ENCODE measurements at places on chromosomes 7 and 10.

DNA sequence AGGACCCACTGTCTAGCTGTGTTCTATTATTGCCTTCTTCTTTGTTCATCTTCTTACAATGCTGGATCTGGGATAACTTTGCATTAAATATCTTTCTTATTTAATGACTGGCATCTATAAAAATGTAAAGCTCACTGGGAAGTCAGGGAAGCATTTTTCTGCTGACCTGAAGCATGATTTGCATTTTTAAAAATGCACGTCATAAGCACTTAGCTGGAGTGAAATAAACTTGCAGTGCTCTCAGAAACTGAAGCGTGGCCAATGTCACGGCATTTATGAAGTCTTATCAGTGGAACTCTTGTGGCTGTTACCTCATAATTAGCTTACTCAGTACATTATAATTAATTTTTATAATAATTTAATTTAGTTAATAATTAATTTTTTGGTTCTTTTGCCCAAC is 59.1 kb downstream of the FRMD4A start:
- DNase-seq = no peak

DNA sequence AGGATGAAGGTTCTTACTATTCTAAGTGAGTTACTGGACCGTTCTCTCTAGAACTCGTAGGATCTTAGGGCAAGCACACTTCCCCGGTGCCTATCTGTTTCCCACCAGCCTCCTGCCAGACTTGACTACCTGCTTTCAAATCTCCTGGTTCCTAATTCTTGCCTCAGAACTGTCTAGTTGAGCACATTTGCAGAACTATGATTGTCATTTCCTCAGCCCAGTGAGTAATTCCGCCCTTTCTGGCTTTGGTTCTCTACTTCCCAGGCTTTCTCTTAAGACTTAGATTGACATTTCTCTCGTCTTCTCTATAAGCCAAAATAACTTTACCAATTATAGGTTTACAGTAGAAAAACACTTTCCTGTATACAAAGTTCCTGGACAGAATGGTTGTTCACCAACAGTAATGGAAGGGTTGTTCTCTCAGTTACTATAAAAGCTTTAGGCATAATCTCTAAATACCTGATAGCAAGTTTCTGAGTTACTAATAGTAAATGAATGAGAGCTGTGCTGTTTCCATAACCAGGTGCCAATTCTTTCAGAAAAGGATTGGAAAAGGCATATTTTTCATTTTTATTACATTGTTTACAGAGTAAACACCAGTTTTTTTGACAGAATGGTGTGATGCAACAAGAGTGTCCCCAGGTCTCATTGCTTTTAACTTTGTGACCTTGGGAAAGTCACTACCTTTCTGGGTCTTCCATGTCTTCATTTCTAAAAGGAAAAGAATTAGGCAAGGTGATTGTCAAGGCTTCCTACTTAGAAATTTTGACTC is 41.1 kb downstream of the PLEKHA8 start:
- no peak for DNase-seq

GRCh38 chr7:40015790-40016296 is 65.8 kb downstream of the CDK13 start:
- no peak for DNase-seq

DNA sequence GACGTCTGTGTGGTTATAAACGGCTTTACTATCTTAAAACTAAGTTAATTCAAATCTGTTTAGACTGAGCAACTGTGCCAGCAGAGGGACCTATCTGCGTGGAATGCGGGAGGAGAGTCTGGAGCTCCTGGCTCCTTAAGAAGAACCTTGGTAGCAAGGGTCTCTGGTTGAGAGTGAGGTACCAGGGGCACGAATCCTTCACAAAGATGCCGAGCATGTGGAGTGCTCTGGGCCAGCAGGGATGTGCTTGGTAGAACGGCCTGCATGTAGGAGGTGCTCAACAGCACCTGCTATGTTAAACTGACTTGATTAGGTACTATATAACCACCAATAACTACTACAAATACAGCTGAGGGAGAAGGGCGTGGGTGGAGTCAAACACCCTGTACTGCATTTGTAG is 102.6 kb downstream of the VIPR2 start:
- no peak for DNase-seq

DNA sequence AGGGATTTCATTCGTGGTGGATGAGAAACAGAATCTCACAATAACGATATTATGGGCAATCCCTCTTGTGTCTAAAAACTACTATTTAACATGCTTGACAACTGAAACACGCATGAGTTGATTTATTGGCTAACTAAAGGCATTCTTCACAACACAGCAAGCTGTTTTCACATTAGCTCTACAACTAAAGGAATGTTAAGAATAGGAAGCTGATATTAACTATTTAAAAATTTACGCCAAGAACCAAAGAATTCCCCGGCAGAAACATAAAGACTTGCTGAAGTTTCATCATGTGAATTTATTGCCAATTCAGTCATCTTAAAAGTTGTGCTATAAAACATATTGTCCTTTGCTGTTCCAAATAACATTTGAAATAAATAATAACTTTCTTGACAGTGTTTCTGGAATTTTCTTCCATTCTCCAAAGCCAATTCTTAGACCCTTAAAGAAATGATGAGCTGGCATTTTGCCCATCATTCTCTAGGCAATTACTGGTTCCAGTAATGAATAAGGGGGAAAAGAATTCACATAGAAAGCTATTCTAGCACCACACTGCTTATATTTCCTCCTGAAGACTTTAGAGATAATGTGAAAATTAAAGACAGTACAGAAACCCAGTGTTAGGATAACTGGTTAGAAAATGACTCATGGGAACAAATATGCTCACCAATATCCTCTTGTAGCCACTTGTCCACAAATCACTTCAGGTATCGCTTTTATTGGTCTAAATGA is 233.1 kb downstream of the PARD3 start:
- DNase-seq = no peak

- no peak for DNase-seq
Measured at GRCh38 chr7:23431702-23432199, 38.5 kb downstream of the IGF2BP3 start.

- no peak for DNase-seq
Measured at GRCh38 chr7:8480527-8480926, 47.1 kb downstream of the NXPH1 start.

- DNase-seq = peak; percentile 89
Measured at GRCh38 chr7:107168233-107169119, at the start of gene HBP1. TSS of gene HBP1 (plus strand) at chr7:107169003. CDS start at chr7:107179894, 10,891 bp downstream.

GRCh38 chr7:22948770-22949169 is 65.2 kb downstream of the HYCC1 start:
- DNase-seq = no peak

- peak; percentile 0 for DNase-seq
Measured at GRCh38 chr7:71752171-71752935, 620.4 kb downstream of the GALNT17 start.

GRCh38 chr7:150620617-150621371 is 11.4 kb downstream of the GIMAP6 start:
- no peak for DNase-seq

- no peak for DNase-seq
Measured at GRCh38 chr10:83935339-83935736, 204.0 kb upstream of the GHITM start.

- DNase-seq = no peak
Measured at GRCh38 chr10:127851661-127852194, 41.0 kb downstream of the CLRN3 start.

- DNase-seq = no peak
Measured at GRCh38 chr10:11654659-11655058, 43.2 kb upstream of the USP6NL start.

- no peak for DNase-seq
Measured at GRCh38 chr10:97827702-97828291, 21.8 kb upstream of the GOLGA7B start.

GRCh38 chr10:70673043-70673928 is 980 bp downstream of the ADAMTS14 start:
- DNase-seq = no peak

- no peak for DNase-seq
Measured at GRCh38 chr7:151252961-151253711, 4.6 kb upstream of the SMARCD3 start.

DNA sequence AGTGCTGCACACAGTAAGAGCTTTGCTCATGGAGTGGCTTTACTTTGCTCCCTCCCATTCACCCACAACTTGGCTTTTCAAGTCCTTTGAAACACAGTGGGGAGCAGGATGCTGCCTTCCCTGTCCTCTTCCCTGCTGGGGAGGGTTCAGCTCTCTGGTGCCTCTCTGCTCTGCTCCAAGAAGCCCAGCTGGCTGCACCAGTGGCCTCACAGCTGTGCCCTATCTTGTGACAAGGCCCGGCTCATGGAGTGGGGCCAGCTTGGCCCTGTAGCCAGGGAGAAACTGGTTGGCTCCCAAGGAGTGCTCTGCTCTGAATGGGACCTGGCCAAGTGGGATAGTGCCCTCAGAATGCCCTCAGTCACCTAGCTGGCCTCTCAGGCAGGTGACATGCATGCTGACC is 212.3 kb upstream of the ZMIZ1 start:
- DNase-seq = no peak

DNA sequence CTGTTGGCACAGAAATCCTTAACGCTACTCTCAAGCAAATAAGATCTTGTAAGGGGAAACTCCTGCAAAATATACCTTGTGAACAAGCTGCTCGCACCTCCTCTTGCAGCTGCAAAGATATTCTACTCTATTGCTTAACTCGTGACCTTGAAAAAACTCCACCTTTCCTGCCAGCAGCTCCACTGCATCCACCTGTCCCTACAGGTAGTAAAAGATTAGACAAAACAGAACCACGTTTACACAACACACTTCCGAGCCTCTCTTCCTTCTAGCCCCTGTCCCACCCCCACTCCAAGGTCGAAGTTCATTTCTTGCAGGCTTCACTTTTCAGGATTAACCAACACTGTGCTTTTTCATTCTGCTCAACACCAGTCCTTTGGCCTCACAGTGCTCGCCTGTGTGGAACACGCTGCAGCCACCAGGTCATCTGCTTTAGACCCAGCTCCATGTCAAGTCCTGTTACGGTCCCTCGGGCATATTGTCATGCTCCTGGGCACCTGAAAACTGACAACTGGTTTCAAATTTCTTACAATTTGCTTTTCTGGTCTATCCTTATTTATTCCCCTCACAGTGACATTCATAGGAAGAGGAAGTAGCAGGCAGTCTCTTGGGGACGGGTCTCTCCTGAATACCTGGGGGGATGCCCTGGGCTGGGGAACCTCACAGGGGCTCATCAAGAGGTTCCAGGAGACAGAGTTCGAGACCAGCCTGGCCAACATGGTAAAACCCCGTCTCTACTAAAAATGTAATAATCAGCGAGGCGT is 165.8 kb upstream of the KLF14 start:
- DNase-seq = no peak

DNA sequence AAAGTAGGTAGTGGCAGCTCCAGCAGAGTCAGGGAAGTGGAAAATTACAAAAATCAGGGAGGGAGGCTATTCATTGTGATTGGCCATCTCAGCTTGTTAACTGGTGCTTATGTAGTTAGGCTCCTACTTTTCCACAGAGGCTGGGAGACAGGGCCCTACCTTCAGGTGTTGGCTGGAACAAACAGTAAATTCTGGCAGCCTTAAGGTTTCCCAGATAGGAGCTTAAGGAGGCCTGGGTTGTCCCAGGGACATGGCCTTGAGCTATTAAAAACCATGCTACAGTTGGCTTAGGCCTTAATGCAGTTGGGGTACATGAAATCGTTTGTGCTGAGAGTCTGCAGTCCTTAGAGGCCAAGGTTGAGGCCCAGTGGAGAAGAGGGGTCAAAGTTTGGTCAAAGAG is 324.5 kb downstream of the LHFPL3 start:
- no peak for DNase-seq

GRCh38 chr7:46450425-46450824 is 529.4 kb upstream of the IGFBP3 start:
- no peak for DNase-seq

- DNase-seq = no peak
Measured at GRCh38 chr7:44897309-44897708, 12.0 kb upstream of the PURB start.

GRCh38 chr10:27770181-27770580 is 24.6 kb upstream of the MKX start:
- DNase-seq = no peak

GRCh38 chr10:58217612-58218011 is 50.1 kb downstream of the IPMK start:
- no peak for DNase-seq

GRCh38 chr10:101529207-101529606 is 58.9 kb downstream of the POLL start:
- DNase-seq = no peak

GRCh38 chr10:58044072-58044471 is 223.6 kb downstream of the IPMK start:
- no peak for DNase-seq

DNA sequence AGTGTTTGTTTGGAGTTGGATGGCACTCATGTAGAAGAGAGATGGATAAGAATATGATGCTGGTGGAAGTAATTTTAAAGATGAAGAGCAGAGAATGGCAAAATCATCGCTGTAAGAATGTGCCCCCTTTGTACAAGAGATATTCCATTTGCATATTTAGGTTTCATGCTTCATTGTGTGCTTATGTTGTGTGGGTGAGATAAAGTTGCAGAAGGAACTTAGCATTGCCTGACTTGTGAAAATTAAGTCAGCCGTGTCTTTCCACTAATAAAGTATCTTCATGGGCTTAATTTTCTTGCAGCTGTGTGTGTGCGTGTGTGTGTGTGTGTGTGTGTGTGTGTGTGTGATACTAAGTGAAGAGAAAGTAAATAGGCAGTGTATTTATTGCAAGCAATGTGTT is 381.9 kb downstream of the OTUD1 start:
- DNase-seq = no peak

DNA sequence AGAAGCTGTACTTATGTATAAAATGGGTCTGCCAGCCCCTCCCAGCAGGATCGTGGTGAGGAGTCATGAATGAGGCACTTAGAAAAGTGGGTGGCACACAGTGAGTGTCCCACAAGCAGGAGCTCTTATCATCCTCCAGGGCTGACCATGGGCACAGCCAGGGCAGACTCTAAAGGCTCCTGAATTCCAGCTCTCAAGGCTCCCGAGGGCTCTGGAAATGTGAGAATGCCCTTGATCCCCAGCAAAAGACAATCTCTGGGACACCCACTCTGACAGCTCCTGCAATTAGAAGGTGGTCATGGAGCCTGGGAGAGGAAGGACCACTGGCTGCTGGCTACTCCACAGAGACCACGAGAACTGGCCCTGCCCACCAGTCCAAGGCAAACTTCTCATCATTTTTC is 1.6 kb downstream of the VSTM4 start:
- DNase-seq = no peak

DNA sequence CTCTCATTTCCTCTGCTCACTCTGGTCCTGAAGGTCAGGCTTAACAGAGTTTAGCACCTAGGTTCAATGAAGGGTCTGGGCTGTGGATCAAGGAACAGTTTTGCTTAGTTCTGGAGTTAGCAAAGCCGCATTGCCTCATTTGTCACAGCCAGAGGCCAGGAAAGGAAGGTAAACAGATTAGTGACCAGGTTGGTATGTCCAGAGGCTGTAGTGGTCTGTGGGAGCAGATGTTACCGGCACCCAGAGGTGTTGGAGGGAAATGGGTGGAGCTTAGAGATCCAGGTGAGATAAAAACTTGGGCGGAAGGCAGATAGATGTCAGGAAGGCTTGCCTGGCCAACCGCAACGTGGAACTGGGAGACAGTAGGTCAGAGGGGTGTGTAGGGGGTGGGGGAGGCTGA is 36.6 kb upstream of the ZMIZ2 start:
- no peak for DNase-seq

GRCh38 chr10:21919906-21920305 is 83.6 kb downstream of the DNAJC1 start:
- no peak for DNase-seq

Data from bone marrow (tissue), 2 donors.